ENCODE measurements at places on chromosomes 4 and X.

DNA sequence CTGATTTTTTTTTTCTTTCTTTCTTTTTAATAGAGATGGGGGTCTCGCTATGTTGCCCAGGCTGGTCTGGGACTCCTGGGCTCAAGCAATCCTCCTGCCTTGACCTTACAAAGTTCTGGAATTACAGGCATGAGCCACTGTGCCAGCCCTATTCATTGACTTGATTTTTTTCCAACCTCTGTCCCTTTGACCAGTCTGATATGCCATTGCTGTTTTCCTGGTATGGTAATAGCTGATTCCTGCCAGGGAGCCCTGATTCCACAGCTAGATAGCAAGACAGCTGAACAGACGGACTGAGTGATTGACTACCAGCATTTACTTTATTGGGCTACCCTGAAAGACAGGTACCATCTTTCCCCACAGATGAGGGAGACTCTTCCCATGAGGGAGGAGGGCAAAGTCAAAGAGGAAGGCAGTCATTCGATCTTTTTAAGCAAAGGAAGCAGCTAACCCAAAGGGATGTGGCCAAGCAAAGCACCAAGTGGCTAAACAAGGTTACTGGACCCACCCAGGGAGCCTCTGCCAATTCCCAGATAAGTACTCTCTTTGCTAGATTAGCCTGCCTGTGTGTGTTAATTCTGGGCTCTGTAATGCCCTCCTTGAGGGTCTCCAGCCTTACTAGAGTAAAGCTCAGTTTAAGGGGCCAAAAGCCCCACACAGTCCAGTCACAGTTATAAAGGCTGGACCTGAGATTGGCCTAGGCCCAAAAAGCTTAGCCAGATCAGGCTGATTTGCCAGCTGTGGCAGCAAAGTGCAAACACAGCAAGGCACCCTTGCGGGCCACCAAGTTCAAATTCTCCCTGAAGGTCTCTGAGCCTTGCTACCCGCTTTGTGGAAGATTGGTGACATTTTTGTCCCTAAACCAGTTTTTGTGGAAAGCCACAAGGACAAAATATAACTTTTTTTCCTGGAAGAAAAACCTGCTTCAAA lies 192.4 kb upstream of the GPC4 start:
- DNase-seq, result no peak

GRCh38 chr4:132955146-132955545 lies 193.9 kb upstream of the PCDH10 start:
- DNase-seq, result no peak

GRCh38 chr4:138344054-138344453 lies 101.9 kb upstream of the SLC7A11 start:
- no peak for DNase-seq

DNA sequence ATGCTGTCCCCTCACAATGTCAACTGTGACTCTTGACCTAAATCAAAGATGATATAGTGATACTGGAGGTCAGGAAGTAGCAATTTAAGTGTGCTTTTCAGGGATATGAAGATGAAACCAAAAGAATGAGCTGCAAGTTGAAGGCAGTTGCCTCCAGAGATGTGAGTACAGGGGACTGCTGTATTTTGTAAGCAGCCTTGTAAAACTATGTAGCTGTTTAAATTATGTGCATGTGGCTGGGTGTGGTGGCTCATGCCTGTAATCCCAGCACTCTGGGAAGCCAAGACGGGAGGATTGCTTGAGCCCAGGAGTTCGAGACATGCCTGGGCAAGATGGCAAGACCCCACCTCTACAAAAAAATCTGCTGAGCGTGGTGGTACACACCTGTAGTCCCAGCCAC lies 15.1 kb upstream of the TNIP2 start:
- no peak for DNase-seq

- DNase-seq, result no peak
These were observed 249.1 kb downstream of the RPA4 start for GRCh38 chrX:97132664-97133415.

DNA sequence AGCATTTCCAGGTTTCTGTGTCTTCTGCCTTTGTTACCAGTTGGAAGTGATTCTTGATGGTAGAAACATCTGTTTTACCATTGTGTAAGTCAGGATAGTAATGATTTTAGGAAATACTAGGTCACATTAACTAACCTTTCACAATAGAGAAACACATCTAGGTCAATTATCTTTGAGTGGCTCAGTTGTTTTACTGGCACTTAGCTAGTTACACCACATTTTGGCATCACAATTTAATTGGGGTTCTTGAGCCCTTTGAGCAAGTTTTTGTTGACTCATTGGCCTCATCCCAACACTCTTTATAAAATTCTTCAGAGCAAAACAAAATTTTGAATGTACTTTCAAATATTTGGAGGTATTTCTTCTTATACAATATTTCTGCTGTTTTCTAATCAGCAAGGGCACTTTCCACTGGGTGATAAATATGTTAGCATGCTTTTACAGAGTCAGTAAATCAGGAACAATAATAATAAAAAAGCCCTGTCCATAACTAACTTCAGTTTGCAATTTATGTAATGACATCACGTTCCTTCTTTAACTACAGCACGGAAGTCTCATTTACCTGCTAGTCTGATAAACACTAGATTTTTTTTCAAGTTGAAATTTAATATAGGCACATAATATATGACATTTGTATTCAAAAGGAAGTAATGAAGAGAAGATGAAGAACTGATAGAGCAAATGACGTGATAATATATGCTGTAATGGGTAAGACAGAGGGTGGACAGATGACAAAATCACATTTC lies 64.8 kb upstream of the GK2 start:
- no peak for DNase-seq

GRCh38 chrX:142233400-142233799 lies 28.3 kb upstream of the MAGEC2 start:
- no peak for DNase-seq

DNA sequence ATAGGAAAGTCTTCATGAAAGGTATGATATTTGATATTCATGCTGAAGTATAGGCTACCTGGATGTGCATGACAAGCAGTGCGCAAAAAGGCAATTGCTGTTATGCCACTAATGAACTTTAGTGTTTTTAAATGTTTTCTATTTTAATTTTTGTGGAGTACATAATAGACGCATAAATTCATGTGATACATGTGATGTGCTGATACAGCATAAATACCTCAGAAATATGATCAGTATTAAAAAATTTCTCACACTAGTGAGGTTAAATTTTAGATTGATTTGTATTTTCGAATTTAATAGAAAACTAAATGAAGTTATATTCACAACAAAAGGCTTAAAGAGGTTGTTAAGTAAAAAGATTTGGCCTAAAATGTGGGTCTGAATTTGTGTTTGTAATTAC lies 2.2 kb downstream of the UGT2A1 start:
- no peak for DNase-seq

DNA sequence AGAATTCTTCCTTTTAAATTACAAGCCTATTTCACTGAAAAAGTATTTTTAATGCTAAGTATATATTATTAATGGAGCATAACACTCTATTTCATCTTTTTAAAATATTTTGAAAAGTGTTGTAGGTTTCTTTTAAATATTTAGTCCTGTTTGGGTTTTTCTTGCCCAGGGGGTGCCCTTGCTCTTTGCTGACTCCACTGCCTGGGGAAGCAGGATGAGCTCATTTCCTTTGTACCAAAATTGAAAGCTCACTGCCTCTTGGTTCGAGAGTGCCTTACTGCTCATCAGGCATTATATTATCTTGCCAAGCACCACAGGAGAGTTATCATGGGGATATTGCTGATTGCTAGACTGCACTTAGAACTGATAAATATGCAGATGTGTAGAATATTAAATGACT lies 819.2 kb downstream of the PCDH18 start:
- peak; percentile 24 for DNase-seq

GRCh38 chrX:131399678-131400428 lies 110.7 kb upstream of the IGSF1 start:
- DNase-seq, result no peak

- no peak for DNase-seq
These were observed 7.4 kb downstream of the LPAR4 start for GRCh38 chrX:78754917-78755316.

DNA sequence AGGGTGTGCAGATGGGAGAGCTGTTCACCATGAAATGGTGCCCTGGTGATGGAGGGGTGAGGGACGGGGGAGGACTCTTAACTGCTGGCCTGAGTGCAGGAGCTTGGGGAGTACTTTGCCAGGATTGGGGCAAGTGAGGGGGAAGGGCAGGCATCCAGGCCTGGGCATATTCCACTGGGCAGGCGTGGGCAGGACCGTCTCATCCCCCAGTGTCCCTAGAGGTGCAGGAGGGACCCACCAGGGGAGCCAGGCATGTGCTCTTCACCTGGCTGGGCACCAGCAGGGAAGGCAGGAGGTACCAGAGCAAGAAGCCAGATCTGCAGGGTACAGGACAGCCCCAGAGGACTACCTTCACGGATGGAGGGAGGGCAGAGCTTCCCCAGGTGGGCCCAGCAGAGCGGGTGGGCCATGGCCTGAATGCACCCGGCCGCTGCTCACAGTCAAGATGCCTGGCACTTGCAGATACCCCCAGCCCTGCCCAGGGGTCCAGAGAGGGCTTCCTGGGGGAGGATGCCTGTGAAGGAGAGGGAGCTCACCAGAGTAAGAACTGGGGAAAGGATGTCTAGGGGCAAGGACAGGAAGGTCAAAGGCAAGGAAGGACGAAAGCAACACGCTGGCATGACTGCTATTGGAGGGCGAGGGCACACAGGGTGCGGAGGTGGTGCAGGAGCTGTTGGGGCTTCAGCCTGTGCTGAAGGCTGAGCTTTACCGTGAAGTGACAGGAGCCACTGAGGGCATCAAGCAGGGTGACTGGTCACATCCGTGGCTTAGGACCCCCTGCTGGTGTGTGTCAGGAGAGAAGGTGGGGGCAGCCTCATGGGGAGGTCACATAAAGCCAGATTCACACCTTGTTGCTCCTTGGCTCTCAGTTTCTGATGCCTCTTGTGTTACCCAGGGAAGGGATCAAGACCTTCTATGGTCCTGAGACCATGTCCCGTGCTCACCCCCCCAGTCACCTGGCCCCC lies 68.2 kb upstream of the NKX1-1 start:
- no peak for DNase-seq

- DNase-seq, result no peak
These were observed 138.3 kb downstream of the PCDH18 start for GRCh38 chr4:137394018-137394417.

DNA sequence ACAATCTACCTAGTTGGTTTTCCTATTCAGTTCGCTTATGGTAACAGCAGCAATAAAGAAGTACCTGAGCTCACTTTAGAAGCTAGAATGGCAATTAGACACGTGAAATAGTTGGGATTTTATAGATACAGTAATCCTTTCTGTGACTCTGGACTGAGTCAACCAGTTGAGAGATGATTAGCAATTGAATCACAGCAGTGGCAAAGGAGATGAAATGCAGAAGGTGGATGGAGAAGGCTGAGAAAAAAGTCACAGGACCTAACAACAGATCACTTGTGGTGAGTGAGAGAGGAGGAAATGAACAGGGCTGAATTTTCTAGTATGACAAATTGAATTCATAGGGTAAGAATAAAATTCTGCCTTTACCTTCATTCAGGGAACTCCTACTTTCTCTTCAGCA lies 197.1 kb upstream of the MAGEB18 start:
- no peak for DNase-seq

DNA sequence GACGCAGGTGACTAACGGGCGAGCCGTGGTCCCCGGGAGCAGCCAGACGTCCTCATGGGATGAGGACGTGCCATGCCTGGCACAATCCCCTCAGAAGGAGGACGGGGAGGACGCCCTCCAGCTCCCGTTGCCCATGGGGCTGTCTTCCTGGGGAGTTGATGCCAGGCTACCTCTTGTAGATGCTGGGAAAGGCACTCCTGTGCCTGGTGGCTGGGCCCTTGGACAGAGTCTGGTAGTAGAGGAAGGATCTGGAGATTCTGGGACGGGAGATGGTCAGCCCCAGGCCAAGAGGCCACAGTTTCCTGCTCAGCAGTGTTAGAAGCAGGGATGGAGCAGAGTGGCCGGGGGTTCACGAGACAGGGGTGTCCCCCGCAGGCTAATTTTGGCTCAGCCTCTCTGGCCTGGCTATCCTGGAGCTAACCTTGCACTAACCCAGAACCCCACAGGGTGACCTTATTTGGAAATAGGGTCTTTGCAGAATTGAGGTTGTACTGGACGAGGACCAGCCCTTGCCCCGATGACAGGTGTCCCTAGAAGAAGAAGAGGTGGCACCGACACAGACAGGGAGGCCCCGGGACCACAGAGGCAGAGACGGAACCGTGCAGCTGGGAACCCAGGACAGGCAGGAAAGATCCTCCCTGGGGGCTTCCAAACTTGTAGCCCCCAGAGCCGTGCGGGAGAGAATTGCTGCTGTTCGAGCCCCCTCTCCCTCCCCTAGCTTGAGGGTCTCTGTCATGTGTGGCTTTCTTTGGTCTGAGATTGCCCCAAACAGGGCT lies 50.1 kb upstream of the ADRA2C start:
- DNase-seq, result no peak

GRCh38 chrX:118978451-118978850 lies 4.0 kb downstream of the LONRF3 start:
- DNase-seq, result no peak

DNA sequence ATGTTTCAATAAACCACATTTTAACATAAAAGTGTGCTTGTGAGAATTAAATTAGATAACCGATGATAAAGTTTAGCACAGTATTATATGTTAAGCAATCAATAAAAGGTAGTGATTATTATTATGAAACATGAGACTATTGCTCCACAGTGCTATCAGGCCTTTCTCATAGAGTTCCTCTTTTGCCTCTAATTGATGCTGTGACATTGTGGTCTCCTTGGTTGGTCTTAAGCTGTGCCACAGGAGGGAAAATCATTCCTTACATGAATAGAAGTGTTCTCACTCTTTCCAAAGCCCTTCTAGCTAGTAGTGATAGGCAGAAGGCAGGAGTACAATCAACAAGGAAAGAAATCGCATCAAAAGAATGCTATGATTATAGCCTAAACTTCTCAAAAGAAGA lies 9.2 kb upstream of the PDHA2 start:
- DNase-seq, result no peak

GRCh38 chr4:64614276-64614675 lies 205.0 kb upstream of the TECRL start:
- no peak for DNase-seq

DNA sequence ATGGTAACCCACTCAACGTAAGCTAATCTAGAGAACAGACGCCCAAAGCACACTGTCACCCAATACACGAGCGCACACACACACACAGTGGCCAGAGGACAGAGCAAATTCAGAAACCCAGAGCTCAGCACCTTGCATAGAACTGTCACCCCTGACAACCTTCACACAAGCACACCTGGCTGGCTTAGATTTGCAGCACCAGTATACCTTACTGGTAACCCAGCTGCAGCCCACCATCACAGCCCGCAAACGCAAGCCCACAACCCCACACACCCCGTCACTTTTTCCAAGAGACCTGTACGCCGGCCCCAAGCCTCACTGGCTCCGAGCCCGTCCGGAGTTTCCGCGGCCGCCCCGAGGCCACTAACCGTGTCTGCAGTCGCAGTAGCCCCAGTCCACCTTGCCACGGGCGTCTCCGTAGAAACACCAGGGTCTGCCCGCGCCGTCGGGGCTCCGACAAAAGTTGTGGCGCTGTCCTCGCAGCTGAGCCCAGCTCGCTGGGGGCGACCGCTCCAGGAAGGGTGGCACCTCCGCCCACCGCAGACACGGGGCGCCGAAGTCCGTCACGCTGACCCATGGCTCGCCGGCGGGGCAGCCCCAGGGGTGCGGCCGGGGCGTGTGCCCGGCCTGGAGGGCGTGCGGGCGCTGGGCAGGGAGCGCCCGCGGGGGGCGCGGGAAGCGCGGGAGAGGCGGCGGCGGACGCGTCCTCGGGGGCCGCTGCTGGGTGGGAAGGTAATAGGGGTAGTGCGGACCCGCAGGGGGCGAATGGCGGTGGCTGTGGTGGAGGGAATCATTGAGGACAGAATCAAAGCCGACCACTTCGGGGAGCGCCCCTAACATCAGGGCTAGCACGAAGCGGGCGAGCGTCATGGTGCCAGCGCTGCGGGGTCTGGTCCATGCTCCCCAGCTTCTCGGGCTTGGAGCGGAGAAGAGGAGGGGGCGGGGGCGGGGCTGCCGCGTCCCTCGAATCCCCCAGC lies 664 bp downstream of the PRSS12 start:
- no peak for DNase-seq
